ENCODE measurements at places on chromosomes 13 and 19.

- no peak for DNase-seq
These were observed 364.1 kb downstream of the FOXO1 start for GRCh38 chr13:40302351-40302750.

DNA sequence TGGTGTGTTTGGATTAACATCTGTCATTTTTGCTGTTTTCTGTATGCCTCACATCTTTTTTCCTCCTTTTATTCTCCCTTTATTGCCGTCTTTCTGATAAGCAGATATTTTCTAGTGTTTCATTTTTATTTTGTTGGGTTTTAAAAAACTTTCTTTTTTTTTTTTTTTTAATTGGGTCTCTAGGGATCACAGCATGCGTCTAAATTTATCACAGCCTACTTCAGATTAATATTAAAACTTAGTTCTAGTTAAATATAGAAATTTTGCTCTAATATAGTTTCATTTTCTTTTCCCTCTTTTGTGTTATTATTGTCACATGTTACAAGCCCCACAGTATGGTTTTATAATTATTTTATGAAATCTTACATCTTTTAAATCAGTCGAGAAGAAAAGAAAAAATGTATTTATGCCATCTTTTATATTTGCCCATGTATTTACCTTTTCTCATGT is 52.7 kb downstream of the SIPA1L3 start:
- no peak for DNase-seq

DNA sequence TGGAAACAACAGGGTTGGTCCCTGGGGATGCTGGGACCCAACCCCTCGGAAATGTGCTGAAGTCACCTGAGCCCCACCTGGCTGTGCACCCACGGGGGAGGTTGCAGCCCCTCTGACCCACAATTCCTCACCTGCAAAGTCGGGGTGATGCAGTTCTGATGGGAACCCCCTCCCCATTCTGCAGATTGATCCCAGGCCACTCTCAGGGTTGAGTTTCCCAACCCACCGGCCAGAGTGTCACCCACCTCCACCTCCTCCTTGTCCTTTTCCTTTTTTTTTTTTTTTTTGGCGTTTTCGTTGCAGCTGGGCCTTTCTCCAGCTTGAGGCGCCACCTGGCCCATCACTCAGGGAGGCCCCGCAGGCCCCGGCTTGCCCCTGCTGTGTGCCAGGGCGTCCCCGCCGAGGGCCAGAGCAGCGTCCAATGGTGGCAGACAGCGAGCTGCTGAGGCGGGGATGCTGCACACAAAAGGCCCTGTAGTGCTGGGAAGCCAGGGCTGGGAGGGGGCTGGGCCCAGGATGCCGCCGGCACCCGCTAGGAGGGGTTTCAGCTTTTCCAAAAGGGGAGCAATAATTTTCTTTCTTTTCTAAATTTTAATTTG is 4.6 kb downstream of the PIK3R2 start:
- DNase-seq = peak; percentile 88

GRCh38 chr19:18283338-18283737 is 1.9 kb upstream of the JUND start:
- DNase-seq = no peak

GRCh38 chr13:53759016-53759415 is 730.4 kb downstream of the OLFM4 start:
- no peak for DNase-seq

- DNase-seq = no peak
These were observed 9.4 kb downstream of the CYTH2 start for GRCh38 chr19:48478339-48479256.

Measured in globus pallidus (tissue), 1 donor.